GM23248 (cell line): ENCODE measurements at places on chromosomes 6 and 20. TPM values are rescaled to one million over a fixed set of nuclear protein-coding genes. Genes with fewer than 3 reads are reported as not detected.

DNA sequence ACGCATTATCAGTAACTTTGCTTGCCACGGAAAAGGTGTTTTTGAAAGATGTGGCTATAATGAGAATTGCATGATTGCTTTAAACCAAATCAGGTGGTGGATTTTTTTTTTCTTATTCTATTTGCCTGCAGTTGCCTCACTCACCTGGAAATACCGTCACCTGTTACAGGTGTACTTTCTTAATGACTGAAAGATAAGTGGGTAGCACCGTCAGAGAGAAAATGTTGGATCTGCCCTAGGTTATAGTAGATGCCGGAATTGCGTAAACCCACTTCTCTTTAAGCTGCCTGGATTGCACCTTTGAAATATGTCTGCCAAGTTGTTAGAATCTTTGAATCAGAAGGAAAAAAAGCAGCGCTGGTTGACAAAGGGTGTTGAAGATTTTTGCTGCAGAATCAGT is 68.5 kb downstream of the SH3BGRL2 start:
- no peak for DNase-seq

DNA sequence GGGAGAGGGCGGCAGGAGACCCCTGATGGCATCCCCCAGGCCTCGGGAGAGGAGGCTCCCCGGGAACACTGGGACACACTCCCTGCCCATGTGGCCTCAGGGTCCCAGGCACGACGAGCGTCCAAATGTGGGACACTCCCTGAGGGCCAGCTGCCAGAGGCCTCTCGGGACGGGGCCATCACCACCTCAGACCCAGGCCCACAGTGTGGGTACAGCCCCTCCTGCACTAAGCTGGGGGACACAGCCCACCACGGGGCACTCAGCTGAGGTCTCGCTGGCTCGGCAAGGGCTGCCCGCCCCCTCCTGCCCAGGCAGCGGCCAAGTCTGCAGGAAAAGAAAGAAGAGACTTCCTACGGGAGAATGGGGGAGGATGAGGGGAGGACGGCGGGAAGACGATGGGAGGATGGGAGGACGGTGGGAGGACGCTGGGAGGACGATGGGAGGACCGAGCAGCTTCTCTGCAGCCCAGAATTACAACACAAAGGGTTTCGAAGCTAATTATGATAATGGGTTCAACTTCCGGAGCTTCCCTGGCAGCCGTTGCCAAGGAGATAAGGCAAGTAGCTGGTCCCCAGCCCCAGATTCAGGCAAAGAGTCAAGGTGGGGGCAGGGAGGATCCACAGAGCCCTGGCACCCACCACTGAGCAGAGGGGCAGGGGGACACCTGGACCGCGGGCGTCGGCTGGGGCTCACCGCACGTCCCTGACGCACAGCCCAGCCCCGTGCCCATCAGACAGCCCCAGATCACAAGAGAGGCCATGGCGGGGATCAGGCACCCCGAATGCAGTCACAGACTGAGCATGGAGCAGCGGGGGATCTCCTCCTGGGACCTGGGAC is 17.5 kb downstream of the KCNQ2 start:
- no peak for DNase-seq

- no peak for DNase-seq
These were observed 16.1 kb downstream of the HLA-F start for GRCh38 chr6:29739136-29739881.

ARMC12 gene
- total RNA-seq, result not detected in 2 replicates

STMND1 gene
- total RNA-seq, result not detected in 2 replicates
